ENCODE measurements at places on chromosomes 16 and 17.
A peak's percentile ranks its signal among the peaks of the same experiment; 100 is the strongest.

DNA sequence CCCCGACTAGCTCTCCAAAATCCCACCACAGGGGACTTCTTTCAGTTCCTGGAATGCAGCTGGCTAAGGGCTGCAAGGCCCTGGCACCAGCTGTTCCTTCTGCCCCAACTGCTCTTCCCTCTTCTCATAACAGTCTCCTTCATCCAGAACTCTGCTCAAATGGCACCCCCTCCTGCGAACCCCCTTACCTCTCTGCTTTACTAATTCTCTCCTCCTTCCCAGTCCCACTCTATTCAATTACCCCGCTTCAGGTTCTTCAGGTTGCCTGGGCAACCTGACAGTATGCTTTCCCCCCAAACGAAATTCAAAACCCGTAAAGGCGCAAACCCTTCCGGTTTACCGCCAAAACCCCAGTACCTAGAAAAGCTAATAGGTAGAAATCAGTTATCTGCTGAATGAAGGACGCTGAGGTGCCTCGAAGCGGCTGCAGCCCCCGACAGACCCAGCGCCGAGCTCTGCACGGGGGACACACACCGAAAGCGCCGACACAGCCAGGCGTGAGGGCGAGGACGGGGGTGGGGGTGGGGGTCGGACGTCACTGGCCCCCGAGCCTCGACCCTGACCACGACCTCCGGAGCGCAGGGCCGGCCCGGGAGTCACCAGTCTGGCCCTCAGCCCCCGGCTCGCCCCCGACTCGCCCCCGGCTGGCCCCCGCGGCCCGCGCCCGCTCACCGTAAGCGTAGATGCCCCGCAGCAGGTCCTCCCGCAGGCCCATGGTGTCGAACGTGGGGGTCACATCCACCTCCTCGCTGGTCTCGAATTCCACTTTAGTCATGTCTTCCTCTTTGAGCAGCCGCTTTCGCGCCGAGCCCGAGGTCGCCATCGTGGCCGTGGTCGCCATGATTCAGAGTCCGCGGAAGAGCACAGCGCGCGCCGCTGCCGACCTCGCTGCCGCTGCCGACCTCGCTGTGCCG lies 550 bp downstream of the EIF4A3 start:
- peaks cover 2% of the 10 kb centered on the region for H3K4me1 ChIP-seq
- H3K4me3 ChIP-seq, result peak overlapping the region; percentile 60
- no peaks in the 10 kb centered on the region for H3K27me3 ChIP-seq
- H3K27ac ChIP-seq, result no peak overlapping the region
- H3K36me3 ChIP-seq, result peaks cover 8% of the 10 kb centered on the region
- no peak for DNase-seq

- no peaks in the 10 kb centered on the region for H3K27me3 ChIP-seq
- peak; percentile 93 for DNase-seq
- no peaks in the 10 kb centered on the region for H3K4me1 ChIP-seq
- H3K36me3 ChIP-seq, result no peaks in the 10 kb centered on the region
- H3K27ac ChIP-seq, result no peak within 1 kb of the TSS
- peak within 1 kb of the TSS; percentile 50 for H3K4me3 ChIP-seq
These were observed at the start of gene IRX3 for GRCh38 chr16:54286366-54287130. Gene IRX3, minus strand, starts transcription at chr16:54286787. Its CDS starts 737 bp downstream, at chr16:54286050.

GRCh38 chr16:84408314-84408690 lies 40.0 kb downstream of the ATP2C2 start:
- no peaks in the 10 kb centered on the region for H3K4me1 ChIP-seq
- no peaks in the 10 kb centered on the region for H3K27me3 ChIP-seq
- H3K27ac ChIP-seq, result no peak overlapping the region
- DNase-seq, result no peak
- H3K4me3 ChIP-seq, result no peak overlapping the region

- H3K4me1 ChIP-seq, result no peaks in the 10 kb centered on the region
- H3K27ac ChIP-seq, result no peak overlapping the region
- H3K27me3 ChIP-seq, result no peaks in the 10 kb centered on the region
- no peak overlapping the region for H3K4me3 ChIP-seq
- no peaks in the 10 kb centered on the region for H3K36me3 ChIP-seq
These were observed 1.4 kb downstream of the PLSCR3 start for GRCh38 chr17:7392696-7393612.

GRCh38 chr16:14608111-14608566 lies 21.9 kb downstream of the PARN start:
- H3K4me3 ChIP-seq, result no peak overlapping the region
- no peaks in the 10 kb centered on the region for H3K27me3 ChIP-seq
- peaks cover 11% of the 10 kb centered on the region for H3K36me3 ChIP-seq
- H3K27ac ChIP-seq, result no peak overlapping the region
- no peak for DNase-seq
- no peaks in the 10 kb centered on the region for H3K4me1 ChIP-seq

- no peaks in the 10 kb centered on the region for H3K27me3 ChIP-seq
- no peaks in the 10 kb centered on the region for H3K4me1 ChIP-seq
- no peaks in the 10 kb centered on the region for H3K36me3 ChIP-seq
- no peak for DNase-seq
These were observed 617 bp upstream of the SCRN2 start for GRCh38 chr17:47841488-47842291.

DNA sequence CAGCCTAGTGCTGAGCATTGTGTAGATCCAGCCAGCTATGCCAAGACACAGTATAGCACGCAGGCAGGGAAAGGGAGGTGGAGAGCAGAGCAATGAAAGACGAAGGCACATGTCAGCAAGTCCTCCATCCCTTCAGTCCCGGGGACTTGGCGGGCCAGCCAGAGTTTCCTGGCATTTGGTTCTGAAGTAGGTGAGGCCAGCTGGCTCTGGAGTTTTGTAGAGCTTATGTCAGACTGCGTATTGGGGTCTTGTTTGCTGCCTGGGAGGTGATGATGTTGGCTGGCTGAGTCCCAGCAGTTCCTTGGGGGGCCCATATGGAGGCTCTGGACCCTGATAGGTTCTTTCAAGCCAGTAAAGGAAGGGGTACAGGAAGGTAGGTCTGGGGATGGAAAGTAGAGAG lies 55.7 kb upstream of the AKTIP start:
- no peaks in the 10 kb centered on the region for H3K36me3 ChIP-seq
- H3K27me3 ChIP-seq, result no peaks in the 10 kb centered on the region
- H3K27ac ChIP-seq, result no peak overlapping the region
- H3K4me3 ChIP-seq, result no peak overlapping the region

DNA sequence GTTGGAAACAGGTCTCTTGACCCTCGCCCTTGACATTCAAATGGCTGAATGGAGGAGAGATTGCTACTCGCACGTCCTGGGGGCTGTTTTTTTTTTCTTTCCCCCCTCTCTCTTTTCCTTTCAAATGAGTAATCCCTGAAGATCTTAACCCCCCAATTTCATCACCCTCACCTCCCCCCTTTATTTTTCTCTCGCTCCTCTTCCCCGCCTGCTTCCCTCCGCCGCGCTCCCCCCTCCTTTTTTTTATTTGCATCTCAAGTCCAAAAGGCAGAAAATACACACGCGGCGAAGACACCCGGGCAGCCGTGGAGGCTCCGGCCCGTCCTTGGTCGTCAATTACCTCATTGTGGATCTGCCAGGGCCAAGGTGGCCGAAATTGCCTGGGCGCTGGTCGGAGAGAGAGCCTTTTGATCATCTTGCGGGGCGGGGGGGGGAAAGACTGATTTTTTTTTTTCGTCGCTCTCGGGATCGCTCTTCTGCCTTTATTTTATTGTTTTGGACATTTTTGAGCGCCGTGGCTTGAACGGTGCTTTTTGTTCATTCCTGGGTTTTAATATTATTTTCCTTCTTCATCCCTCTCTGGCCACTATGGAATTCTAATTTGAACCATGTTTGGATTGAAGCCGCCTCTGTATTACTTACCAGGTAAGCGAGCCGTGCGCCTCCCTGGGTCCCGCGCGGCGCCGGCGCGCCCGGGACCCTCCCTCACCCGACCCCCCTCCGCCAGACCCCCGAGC lies 57.2 kb upstream of the GSE1 start:
- H3K27ac ChIP-seq, result no peak overlapping the region
- H3K27me3 ChIP-seq, result no peaks in the 10 kb centered on the region
- no peaks in the 10 kb centered on the region for H3K4me1 ChIP-seq
- peak overlapping the region; percentile 74 for H3K4me3 ChIP-seq
- no peaks in the 10 kb centered on the region for H3K36me3 ChIP-seq
- no peak for DNase-seq

DNA sequence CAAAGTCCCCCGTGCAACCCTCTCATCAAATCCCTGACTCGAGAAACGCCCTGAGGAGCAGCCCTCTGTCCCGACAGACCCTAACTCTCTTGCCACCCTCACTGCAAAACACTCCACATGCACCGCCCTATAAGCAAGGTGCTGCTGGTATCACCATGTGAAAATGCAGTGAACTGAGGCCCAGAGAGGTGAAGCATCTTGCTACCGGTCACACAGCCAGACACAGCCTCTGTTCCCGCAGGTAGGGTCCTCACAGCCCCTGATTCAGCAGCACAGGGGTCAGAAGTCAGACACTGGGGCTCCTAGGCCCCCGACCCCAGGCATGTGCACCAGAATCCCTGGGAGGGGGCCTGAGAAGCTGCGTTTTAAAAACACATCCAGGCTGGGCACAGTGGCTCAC lies 1.1 kb downstream of the CIBAR2 start:
- H3K36me3 ChIP-seq, result no peaks in the 10 kb centered on the region
- no peaks in the 10 kb centered on the region for H3K27me3 ChIP-seq
- DNase-seq, result no peak

DNA sequence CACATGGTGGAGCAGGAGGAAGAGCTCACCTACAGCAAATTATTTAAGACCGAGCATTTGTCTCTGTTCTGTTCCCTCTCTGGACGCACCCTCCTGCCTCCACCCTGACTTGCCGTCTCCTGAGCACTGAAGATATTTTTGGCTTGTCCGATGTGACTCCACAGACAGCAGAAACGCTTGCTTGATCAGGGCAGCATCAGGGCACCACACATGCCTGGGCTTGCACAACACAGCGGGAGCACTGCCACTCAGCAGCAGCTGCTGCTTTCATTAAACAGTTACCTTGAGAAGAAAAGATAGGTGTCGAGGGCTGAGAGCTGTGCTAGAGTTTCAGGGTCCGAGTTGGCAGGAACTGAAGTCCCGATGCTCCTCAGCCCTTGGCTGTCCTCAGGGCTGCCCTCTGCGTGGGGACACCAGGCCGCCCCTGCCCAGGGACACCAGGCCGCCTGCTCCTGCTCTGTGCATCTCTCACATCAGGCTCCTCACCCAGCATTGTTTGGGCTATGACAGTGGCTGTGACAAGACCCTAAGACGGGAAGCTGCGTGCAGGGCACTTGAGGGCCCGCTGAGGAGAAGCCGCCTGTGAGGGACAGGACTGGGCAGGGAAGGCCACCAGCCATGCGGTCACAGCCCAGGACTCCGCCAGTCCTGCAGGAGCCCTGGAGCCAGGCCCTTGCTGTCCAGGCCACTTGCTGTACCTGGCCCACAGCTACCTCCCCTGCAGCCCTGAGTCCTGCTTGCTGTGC lies 21.3 kb upstream of the CDH15 start:
- H3K27ac ChIP-seq, result no peak overlapping the region
- H3K4me3 ChIP-seq, result no peak overlapping the region
- peaks cover 2% of the 10 kb centered on the region for H3K36me3 ChIP-seq

DNA sequence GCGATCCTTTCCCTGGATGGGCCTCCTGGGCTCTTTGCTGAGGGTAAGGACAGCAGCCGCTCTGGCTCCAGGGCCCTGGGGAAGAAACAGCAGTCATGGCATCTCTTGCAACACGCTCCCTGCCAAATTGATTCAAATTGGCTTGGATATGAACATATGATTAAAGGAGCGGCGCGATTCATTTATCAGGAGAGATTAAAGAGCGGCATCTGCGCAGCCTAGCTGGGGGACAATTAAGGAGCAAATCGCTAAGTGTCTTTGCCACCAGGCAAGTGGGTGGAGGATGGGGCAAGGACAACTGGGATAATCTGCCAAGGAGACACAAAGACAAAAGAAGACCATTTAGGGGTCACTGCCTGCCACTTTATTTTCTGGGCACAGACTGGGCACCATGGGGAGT lies 27.8 kb downstream of the PIPOX start:
- no peak overlapping the region for H3K4me3 ChIP-seq
- H3K27ac ChIP-seq, result no peak overlapping the region
- no peaks in the 10 kb centered on the region for H3K36me3 ChIP-seq

DNA sequence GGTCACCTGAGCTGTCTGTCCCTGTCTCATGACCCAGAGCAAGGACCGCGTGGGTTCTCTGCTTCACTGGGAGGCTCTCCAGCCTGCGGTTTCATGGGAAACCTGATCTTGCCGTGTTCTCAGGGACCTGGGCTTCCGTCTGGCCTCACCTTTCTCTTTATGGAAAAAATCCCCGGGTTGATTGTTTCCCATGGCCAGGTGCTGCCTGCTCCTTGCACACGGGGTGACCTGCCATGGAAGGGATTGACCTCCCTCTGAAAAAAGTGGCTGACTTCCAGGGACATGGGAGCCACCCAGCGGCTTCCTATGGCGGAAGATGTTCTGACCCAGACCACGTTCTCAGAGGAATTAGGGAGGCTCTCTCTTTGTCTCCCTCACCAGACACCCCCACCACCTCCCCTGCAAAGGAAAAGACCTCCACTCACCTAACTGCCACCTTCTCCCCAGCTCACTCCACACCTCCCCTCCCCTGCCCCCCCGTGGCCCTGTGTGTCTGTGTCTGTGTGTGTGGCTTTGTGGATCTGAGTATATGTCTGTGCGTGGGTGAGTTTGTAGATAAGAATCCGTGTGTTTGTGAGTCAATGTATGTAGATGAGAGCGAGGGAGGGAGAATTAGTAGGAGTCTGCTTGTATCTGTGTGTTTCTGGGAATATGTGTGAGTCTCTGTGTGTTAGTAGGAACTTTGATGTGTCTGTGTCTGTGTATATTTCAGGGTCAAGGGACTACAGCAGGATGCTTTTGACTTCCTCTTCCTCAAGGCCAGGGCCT lies 154.6 kb downstream of the NTN1 start:
- no peaks in the 10 kb centered on the region for H3K27me3 ChIP-seq
- no peak for DNase-seq
- no peaks in the 10 kb centered on the region for H3K36me3 ChIP-seq
- no peak overlapping the region for H3K27ac ChIP-seq
- H3K4me1 ChIP-seq, result no peaks in the 10 kb centered on the region

DNA sequence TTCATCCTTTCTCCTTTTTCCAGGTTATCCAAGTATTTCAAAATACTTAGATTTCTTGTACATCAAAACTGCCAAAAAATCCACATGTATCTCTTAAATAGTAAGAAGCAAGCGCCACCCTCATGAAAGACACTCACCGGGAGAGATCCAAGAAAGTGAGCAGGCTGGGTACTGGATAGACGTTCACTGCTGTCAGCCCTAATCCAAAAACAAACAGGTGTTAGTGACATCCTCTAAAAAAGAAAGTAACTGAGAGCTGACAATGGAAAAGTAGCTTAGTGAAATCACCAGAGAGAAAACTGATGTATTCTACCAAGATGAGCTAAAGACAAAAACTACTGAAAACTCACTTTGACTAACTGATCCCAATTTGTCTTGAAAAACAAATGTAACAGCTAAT lies 46.1 kb downstream of the MARVELD3 start:
- no peak overlapping the region for H3K4me3 ChIP-seq
- no peak for DNase-seq

- H3K4me3 ChIP-seq, result no peak overlapping the region
- no peak for DNase-seq
- no peaks in the 10 kb centered on the region for H3K27me3 ChIP-seq
- H3K4me1 ChIP-seq, result peaks cover 11% of the 10 kb centered on the region
These were observed 126.3 kb downstream of the ABCC1 start for GRCh38 chr16:16075488-16076422.
